Muscle of back (tissue), 13 donors: ENCODE measurements at places on chromosomes 2 and 18. TPM values are rescaled to one million over a fixed set of nuclear protein-coding genes. Genes with fewer than 3 reads are reported as not detected.

DNA sequence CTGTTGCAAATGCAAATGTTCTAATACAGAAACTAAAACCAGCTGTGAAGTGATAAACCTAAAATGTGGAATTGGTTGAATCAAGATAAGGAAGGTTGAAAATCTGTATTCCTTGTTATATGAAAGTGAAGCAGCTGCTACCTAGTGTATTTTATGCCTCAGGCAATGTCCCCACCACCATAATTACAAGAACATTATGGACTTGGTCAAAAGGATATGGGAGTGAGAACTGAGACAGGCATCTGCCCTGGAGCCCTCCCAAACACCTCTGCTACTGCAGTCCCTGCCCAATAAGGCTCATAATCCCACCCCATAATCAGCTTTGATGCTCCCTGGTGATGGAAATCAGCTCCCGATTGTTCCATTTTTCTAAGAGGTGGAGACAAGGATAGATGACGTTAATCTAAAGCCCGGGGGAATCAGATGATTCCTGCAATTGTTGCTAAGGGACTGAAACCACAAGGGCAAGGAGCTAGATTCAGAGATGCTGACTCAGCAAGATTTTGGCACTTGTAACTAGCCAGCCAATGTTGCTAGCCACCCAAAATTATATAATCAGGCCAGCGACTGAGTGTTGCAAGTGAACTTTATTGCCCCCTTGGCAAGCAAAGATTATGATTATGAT lies 69.5 kb downstream of the EVA1A start:
- DNase-seq: no peak

SPATA3 gene
- not detected for polyA plus RNA-seq

DNA sequence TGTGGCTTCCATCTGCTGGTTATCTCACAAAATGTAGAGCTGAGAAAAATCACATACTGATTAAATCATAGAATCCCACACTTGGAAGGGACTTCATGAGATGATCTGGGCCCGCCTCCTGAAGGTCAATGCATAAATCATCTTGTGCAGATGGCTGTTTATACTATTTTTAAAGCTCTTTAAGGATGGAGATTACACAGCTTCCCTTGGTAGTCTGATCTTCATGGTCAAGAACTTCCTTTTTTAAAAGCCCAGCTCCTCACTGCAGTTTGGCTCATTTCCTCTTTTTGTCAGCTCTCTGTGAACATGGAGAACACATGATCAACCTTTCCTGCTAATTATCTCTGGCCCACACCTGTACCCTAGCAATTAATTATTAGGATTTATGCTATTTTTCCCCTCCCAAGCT lies 25.9 kb downstream of the GCG start:
- no peak for DNase-seq

- no peak for DNase-seq
These were observed 116.8 kb downstream of the CLIP4 start for GRCh38 chr2:29232041-29232440.

GLB1L gene
- 7.7 TPM for polyA plus RNA-seq

DNA sequence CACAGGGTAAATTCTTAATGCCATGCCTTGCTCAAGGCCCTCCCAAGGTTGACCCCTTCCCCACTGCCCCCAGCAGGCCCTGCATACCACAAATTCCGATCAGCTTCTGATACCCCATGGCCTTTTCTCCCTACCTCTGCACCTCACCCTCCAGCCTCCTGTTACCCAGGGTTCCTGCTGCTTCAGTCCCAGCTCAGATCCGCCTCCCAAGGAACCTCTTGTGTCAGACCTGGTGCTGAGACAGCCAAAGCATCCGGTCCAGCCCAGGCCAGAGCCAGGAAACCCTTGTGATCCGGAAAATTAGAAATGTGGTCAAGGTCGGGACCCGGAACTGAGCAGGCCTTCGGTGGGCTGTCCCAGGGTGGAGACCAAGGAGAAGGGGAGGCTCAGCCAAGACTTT lies 231.3 kb downstream of the BCL2 start:
- no peak for DNase-seq

TRIM54 gene
- 51.9 TPM for polyA plus RNA-seq

GPD2 gene
- polyA plus RNA-seq: 10.1 TPM
